Omental fat pad (tissue), 4 donors: ENCODE measurements at places on chromosomes 5 and 9. TPM values are rescaled to one million over a fixed set of nuclear protein-coding genes. Genes with fewer than 3 reads are reported as not detected.

The MSX2 gene
- total RNA-seq, result not detected

The RGMB gene
- total RNA-seq, result 15.0 TPM

The ADAMTS6 gene
- 3.1 TPM for total RNA-seq

The BOD1 gene
- total RNA-seq, result 55.6 TPM

DNA sequence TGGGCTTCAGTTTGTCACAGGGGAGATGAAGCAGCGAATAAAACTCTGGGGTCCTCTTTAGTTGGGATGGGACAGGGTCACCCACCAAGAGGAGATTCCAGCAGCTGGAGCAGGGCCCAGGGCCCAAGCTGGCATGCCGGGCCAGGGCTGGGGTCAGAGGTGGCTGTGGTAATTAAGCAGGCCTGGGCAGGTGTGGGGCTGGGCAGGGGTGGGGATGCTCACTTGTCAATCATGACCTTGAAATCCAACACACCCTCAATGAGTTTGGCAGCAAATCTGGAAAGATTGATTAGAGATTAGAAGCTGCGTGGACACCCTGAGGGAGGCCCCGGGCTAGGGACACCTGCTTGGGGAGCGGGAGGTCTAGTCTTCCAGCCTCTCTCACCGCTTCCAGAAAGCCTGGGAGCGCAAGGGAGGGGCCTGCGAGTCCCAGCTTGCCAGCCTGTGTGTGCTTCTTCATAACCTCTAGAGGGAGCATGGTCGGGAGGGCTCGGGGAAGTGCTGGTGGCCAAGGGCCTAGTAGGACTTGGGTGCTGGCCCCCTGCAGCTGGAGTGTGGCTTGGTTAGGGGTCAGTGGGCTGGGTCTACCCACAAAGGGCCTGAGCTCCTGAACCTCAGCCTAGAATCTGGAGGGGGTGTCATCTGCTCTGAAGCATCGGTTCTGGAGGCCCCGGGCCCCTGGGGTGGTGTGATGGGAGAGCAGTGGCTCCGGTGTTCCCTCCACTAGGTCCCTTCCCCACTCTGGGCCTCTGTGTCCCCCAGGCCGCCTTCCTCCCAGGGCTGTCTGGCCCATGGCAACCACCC, 7.6 kb downstream of the CRAT start:
- no peak for DNase-seq

GRCh38 chr9:123763910-123764588, 165.9 kb downstream of the DENND1A start:
- DNase-seq, result no peak

GRCh38 chr5:163938595-163938994, 433.2 kb downstream of the MAT2B start:
- DNase-seq, result no peak

DNA sequence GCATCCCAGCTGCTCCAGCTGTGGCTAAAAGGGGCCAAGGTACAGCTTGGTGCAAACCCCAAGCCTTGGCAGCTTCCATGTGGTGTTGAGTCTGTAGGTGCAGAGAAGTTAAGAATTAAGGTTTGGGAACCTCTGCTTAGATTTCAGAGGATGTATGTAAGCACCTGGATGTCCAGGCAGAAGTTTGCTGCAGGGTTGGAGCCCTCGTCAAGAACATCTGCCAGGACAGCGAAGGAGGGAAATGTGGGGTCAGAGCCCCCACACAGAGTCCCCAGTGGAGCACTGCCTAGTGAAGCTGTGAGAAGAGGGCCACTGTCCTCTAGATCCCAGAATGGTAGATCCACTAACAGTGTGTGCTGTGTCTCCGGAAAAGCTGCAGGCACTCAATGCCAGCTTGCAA, 236.2 kb upstream of the ADRA1B start:
- DNase-seq, result no peak

GRCh38 chr5:68644971-68645370, 429.4 kb downstream of the PIK3R1 start:
- DNase-seq, result no peak

DNA sequence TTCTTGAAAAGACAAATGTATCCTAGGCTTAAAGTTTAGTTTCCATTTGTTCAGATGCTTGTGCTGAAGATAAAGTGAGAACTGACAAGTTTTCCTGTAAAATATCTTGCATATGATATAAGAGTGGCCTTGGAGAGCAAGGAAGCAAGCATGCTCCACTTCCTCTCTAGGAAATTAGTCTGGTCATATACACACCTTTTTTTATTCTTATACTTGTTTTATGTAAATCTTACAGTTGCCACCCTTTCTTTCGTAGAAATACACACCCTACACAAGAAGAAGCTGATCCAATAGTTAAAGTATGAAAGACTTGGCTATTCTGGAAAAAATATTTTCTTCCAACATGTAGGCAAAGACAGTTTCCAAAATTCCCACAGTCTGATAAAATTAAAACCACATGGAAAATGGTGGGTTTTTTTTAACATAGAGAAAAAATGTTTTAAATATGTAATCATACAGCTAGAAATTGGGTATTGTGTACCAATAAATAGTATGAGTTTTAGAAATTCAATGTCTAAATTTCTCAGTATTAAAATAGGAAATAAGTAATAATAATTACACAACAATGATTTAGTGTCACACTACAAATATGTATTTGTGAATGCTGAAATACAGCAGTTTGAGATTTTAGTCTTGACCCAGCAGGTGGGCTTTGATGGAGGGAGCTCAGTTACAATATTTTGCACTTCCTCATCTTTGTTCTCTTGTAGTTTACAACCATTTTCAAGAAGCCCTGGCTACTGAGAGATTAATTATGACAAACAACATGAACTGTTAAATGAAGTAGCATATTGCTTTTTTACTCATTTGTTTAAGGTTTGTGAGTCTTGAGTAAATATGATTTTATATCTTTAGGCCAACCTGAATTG, 185.7 kb upstream of the GNA14 start:
- DNase-seq, result no peak

- DNase-seq, result no peak
These were observed 123.1 kb upstream of the FREM1 start for GRCh38 chr9:15033316-15033715.

- no peak for DNase-seq
These were observed 128.8 kb downstream of the SLC24A2 start for GRCh38 chr9:19660019-19660418.

DNA sequence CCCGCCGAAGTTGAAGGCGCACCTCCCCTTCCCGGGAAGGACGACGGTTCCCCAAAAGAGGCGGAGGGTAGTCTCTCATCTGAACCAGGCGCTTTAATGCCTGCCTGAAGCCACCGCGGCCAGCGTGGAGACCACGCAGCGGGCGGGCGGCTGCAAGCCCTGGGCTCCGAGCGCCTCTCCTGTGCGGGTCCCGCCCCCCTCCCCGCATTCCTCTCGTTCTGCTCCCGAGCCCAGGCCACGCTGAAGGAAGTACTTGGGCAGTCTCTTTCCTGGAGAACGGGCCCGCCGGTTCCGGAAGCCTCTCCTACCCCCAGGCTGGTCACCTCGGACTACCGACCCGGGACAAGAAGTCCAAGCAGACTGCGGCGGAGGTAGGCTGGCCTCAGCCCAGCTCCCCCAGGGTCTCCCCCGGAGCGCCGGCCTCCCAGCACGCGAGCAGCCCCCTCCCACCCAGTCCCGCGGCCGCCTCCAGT, 571 bp downstream of the PPIC start:
- peak; percentile 31 for DNase-seq

DNA sequence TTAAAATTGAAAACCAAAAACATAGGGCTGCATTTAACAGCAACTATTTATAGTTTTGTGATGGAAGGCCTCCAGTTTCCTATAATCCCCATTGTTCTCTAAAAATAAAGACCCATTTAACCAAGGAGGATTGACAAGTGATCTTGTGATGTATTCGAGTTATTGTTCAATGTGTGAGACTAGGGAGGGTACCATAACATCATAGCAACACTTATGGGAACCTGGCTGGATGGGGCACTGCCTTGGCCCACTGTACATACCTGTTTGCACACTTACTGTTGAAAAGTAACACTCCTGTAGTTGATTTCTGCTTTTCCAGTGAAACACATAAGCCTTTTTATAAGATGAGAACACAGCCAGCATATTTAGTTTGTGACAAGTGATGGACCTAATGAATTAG, 32.3 kb downstream of the MACIR start:
- DNase-seq, result no peak

DNA sequence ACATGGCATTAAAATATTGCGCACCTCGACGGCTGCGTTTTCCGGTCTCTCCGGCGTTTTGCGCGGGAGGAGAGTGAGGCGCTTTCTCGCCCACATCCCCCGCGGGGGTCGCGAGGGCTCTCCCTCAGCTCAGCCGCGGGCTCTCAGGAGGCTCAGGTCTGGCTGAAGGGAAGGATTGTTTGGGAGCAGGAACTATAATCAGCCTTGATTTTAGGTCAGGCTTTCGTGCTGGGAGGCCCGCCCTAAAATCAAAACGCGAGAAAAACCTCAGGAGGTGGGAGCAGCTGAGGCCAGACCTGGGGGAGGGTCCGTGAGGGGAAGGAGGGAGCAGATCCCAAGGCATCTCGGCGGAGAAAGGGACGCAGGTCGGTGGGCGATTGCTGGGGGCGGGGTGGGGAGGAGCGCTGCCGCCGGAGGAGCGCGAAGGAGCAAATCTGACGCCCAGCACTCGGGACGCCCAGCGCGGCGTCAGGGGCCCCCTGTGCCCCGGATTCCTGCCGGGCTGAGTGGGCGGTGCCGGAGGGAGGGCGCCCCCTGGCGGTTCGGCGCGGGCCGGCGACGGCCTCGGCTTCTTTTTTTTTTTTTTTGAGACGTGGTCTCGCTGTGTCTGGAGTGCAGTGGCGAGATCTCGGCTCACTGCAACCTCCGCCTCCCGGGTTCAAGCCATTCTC, 18.7 kb upstream of the RNF130 start:
- no peak for DNase-seq

DNA sequence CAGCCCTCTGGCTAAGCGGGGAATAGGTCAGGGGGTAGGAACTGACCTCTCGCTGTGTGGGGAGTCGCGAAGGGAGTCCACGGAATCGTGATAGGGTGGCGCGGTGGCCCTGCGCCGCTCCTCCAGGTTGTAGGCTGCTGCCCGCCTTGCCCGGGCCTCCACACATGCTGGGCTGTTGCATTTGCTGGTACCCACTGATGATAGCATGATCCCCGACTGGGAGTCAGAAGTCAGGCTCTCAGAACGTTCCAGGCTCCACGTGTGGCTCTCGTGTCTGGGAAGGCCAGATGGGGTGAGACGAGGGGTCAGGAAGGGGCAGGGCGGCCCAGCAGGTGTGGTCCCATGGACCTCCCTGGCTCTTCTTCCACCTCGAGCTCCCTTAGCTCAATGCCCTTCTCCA, 56.0 kb downstream of the PSD2 start:
- DNase-seq, result no peak

DNA sequence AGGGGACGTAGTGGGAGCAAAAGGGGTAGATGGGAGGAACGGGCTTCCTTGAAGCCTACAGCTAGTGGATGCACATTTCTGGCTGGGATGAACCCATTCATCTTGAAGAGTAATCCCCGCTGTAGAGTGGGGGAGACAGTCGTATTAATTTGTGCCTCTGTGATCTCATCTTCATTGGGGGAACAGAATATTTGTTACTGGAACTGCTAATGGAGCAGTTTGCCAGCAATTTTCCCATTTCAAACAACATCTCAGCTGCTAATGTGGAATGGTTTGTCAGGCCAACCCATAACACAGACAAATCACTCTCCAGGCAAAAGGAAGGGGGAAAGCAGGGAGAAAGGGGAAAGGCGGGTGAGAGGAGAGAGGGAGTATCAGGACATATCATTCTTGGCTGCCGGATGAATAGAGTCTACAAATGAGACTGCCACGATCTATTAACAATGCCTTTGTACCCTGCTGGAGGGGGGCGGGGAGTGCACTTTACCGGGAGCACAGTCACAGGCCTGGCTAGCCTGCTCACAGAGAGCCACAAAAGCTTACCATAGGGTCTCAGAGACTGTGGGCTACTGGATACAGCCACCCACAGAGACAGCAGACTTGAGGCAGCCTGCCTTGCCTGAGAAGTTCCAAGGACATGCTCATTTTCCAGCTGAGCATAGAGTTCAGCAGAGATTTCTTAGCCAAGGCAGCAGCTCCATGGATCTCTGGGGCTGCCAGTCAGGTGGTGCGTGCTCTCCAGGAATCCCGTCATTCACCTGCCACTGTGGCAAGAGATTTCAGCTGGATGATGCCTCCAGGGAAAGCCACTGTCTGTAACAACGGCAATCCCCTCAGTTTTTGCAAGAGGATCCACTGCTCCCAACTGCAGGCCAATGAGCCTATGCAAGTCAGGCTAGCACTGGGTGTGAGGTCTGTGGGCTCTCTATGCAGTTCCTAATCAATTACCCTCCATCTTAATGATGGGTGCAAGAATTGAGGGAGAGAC, 217.7 kb upstream of the PANK3 start:
- no peak for DNase-seq

- DNase-seq, result no peak
These were observed 54.0 kb downstream of the SECISBP2 start for GRCh38 chr9:89372230-89372816.

- DNase-seq, result peak; percentile 27
These were observed 36.1 kb downstream of the TMC1 start for GRCh38 chr9:72557549-72557948.

DNA sequence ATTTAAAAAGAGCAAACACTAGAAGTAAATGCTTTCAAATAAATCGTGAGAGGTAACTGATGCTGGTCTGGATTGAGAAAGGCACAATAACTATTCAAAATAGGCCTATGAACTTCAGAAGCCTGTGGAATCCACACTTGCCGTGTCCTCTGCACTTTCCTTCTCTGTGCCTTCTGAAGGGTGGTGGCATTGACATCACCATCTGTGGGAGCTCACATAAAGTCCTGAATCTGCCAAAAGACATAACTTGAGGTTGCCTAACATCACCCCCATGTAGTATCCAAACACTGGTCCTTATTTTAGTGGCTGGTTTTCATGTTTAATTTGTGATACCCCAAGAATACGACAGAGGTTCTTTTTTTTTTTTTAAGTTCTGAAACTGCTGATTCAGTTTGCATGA, 59.8 kb downstream of the IRF1 start:
- DNase-seq, result no peak

- DNase-seq, result no peak
These were observed 11.1 kb downstream of the UBAP2 start for GRCh38 chr9:34037626-34038025.

DNA sequence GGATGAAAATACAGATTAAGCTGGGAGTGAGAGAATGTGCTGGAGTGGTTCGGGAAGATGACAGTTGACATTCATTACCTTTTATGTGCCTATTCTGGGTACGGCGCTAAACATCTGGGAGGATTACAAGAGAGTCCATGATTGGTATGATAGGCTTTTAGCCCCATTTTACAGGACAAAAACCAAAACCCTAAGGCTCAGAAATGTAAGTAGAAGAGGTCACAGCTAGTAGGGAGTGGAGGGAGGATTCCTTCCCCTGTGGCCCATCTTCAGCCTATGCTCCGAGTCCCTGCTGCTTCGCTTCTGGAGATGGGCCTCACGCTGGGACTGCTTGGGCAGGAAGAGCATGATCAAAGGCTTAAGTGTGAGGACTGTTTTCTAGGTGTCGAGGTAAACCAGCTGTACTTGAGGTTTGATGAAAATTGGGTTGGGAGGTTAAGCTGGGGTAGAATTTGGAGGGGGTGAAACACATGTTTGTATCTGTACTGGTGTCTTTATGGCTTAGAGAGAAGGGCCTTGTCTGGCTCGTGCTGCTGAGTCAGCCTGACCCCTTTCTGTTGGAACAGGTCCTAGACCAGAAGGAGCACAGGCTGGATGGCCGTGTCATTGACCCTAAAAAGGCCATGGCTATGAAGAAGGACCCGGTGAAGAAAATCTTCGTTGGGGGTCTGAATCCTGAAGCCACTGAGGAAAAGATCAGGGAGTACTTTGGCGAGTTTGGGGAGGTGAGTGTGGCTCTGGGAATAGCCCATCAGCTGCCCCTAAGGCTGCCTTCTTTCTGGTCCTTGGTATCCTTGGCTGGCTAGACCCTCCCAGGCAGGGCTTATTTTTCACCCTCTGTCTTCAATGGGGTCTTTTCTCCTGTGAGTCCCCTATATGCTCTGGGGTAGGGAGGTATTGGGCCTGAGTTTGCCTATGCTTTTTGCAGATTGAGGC, 2.1 kb downstream of the HNRNPAB start:
- DNase-seq, result peak; percentile 21
